ENCODE measurements at places on chromosomes 1 and 21.

DNA sequence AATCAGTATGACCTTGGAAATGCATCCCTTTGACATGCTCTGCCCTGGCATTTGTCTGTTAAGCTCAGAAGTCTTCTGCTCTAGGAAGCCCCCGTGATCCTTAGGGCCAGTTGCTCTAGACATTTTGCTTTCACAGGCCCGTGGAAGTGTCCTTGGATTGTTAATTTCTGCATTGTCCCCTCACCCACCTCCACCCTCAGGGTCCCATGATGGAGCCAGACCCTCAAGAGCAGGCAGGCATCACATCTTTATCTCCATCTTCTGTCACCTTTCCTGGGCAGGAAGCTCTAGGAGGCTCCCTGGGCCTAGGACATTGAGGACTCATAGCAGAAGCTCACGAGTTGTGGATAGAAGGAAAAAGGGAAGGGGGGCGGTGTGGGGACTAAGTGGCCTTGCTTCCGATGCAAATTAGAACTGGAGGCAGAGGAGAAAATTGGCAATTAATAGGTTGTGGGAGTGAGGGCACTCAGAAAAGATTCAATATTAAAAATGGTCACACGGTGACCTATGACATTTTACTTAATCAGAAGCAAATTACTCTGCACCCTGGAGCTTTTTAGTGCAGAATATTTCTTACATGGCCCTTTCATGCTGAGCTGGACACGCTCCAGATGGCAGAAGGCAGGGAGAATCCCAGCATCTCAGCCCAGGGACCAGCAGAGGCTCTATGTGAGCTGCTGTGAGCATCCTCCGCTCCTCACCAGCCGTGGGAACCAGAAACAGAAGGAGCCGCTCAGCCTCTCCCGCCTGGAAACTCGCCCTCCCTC lies 185.0 kb downstream of the MATN1 start:
- DNase-seq: no peak

GRCh38 chr1:19606817-19607642 lies 37.1 kb upstream of the NBL1 start:
- no peak for DNase-seq

DNA sequence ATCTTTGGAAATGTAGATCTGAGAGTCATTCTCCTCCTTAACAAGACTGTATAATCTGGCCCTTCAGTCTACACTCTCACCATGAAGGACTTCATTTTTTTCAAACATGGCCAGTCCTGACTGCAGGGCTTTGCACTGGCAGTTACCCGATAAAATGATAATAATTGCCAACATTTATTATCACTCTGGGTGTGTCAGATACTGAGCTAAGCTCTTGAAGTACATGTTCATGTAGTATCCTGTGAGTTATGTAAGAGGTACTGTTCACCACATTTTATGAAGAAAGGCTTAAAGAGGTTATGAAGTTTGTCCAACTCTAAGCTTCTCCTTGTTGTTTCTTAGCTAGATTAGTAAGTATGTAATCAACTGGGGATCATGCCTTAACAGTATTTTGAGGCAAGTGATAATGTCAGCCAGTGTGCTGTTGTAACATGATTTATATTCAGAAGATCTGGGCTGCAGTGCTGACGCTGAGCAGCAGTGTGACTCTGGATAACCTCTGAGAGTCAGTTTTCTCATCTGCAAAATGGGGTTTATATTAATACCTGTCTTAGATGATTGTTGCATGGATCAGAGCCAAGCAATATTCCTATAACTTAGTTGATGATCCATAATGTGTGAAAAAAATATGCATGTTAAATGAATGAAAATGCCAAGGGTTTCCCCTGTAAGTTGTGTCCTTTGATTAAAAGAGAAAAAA lies 42.1 kb upstream of the LEPR start:
- DNase-seq: no peak

DNA sequence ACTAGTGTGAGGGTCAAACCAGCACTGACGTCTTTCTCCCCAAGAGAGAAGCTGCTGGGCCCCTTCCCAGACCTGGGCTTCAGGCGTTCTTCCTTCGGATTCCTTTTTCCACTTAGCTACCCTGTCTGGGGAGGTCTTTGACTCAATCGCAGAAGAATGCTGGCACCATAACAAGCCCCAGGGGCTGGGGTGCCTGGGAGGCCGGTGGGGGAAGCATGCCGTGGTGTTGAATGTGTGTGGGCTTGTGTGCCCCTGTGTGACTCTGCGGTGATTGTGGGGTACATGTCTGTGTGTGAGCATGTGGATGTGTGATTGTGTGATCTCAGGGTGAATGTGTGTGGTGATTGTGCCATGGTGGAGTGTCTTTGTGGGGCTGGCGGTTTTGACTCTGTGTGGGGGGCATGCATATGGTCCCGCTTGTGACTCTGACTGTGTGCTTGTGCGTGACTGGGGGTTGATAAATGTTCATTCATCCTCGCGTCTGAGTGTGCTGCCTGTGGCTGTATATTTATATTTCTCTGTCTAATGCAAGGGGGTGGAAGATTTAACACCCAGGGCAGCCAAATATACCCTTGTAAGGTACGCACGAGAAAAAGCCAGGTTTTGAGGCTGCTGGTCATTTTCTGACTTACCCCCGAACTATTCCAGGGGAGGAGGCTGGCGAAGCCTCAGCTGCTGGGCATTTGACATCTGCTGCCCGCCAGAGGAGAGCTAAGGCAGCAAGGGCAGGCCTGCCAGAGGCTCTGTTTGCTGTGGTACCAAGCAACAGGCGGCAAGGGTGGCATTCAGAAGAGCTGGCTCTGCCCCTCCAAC lies 1.1 kb upstream of the SYNC start:
- DNase-seq: no peak

GRCh38 chr1:184568148-184568547 lies 181.3 kb downstream of the C1orf21 start:
- no peak for DNase-seq

DNA sequence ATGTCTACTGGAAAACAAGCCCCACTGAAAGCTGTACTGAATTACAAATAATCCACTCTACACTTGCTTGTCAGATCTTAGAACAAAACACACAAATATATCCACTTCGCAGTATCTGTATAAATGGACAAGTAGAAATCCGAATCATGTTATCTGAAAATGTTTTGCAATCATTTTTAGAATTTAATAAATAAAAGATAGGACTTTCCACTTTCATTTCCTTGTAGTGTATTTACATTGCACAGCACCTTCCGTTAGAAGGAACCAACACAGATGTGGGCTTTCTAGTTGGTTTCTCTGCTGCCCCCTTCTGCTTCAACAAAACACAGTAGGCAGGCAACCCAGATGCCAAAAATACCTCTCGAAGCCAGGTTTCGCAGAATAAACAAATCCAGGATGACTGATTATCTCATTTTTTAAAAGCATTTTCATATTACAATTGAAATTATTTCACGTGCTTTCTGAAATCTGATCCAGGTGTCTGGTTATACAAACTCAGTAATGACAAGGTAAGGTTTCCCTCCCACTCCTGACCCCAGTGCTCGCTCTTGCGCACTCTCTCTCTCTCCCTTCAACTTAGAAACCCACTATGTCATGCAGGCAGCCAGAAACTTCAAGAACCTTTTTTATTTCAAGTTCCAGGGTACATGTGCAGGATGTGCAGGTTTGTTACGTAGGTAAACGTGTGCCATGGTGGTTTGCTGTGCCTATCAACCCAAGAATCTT lies 389.9 kb downstream of the SMYD3 start:
- DNase-seq: no peak

DNA sequence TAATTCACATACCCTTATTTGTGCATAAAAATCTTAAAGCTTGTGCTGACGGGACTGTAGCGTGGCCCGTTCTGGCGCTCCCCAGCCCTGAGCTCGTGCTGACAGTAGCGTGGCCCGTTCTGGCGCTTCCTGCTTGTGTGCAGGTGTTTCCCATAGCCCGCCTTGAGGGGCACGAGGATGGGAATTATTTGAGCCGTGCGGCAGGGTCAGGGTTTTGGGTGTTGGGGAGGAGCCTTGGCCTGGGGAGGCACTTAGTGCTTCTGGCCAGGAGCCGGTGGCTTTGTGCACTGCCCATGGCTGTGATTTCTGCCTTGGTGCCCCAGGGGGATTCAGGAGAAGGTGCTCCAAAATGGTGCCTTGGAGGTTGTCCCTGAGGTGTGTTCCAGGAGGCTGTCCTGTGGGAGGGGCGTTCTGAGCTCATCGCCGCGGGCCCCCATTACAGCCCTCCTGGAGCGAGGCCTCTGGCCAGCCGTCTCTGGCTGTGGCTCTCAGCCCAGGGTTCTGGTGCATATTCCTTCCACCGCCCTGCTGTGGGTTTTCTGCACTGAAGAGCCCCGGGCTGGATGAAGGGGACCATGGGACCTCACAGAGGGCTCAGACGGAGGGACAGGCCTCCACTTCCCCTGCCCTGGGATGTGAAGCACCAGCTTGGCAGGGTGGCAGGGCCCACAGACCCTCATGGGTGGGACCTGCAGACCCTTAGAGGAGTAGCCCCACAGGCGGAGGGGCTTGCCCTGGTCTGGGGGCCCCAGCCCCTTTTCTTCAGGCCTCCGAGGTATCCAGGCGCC lies 6.6 kb downstream of the SLX9 start:
- no peak for DNase-seq

DNA sequence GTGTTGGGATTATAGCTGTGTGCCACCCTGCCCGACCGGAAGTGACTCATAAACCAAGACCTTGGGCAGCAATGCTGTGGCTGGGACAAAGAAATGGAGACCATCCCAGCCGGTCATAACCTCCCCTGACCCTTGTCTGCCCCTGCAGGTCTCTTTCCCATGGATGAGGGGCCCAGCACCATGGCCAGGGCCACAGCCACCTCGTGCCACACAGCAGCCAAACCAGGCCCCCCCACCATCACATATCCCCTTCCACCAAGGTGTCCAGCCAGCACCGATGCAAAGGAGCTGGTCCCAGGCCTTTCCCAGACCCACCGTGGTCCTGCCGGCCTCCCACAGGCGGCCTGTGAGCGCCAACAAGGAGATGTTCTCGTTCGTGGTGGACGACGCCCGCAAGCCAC lies 42.2 kb downstream of the FHAD1 start:
- DNase-seq: no peak

- DNase-seq: no peak
These were observed 27.7 kb upstream of the ATP5PO start for GRCh38 chr21:33943293-33943692.

DNA sequence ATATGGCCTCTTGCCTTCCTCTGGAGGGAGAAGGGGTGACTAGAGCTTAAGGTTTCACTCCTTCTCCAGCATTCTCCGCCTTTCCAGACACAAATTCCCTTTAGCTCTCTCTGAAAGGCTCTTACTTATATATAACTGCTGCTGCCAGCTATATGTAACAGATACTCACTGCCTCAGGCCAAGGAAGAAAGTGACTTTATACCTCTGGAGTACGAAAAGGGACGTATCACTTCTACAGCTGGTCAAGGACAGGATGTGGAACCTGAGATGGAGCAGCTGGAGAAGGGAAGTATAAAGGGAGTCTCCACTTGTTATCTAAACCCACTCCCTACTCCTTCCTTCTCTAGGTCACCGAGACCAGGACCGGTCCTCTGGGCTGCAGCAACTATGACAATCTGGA lies 102.4 kb downstream of the BRINP2 start:
- DNase-seq: no peak

GRCh38 chr1:216111842-216112241 lies 311.4 kb downstream of the USH2A start:
- DNase-seq: no peak

DNA sequence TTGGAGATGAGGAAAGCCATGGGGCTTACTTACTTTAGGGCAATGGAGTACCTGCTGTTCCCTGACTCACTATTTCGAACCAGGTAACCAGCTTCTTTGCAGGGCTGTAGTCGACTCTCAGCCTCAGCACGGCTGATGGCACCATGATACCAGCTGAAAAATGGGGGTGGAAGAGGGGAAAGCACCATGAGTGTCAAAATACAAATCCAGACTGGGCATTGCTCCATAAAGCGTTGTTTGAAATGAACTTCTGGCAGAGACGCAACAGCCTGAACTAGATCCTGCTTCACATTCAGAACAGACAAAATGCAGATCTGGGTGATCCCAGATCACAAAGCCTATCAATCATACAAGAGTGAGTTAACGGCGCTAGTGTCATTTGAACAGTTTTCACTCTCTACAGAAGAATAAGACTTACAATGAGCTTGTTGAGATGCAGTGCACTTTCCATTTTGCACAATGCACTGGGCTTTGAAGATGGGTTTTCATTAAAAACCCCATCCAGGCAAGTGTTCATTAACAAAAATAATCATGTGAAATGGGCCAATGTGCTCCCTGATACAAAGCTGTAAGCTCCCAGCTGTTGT lies 16.0 kb upstream of the TDRD10 start:
- no peak for DNase-seq

DNA sequence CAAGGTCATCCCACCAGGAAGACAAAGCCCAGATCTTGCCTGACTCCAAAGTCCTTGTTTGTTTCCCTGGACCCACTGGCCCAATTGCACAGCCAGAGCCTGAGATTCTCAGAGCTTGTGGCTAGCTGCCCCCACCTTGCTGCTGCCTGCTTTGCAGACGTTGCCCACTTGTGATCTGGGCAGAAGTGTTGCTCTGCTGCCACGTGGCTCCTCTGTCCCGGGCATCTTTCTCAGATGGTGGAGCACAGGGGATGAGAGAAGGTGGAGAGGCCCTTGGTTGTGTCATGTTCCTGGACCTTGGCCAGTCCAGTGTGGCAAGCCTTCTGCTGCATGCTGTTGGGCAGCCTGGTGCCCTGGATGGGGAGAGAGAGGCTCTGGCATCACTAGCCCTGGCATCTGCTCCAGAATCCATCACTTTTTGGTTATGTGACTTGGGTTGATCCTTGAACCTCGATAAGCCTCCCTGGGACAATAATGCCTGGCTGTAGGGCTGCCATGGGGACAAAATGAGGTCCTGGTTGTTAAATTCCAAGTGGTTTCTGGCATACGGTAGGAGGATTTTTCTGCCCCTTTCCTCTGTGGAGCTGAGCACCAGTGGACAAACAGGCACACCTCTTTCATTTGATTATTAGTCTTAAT lies 1.5 kb upstream of the NR0B2 start:
- no peak for DNase-seq

DNA sequence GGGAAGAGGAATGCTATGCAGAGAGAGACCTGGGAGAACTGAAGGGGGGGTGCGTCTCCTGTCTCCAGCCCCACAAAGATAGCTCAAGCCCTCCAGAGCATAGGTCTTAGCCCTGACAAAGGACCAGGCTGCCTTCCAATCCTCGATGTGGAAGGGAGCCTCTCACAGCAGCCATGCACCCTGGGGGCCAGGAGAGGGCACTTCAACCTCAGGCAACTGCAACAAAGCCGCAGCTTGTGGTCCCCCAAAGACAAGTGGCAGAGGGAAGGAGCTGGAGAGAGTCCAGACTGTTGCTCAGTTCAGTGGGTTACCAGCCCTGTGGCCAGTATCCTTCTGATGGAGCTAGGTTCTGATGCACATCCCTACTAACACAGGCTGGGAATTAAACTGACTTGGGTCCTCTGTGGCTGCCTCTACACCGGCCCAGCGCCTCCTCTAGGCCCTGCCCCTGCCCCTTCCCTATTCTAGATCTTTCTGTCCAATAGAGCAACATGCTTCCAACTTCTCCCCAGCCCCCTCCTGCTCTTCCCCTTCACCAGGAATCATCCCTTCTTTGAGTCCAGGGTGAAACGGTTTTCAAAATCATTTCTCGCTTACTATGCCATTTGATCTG lies 100.7 kb upstream of the SPATA6 start:
- no peak for DNase-seq
